Esophagus muscularis mucosa (tissue), 4 donors: ENCODE measurements at places on chromosomes 1 and 21. TPM values are rescaled to one million over a fixed set of nuclear protein-coding genes. Genes with fewer than 3 reads are reported as not detected.

GRCh38 chr1:112806090-112806642, 91.0 kb upstream of the PPM1J start:
- H3K27ac ChIP-seq: no peak overlapping the region
- H3K36me3 ChIP-seq: no peaks in the 10 kb centered on the region
- H3K4me3 ChIP-seq: no peak overlapping the region
- H3K4me1 ChIP-seq: no peaks in the 10 kb centered on the region
- no peak for DNase-seq
- no peaks in the 10 kb centered on the region for H3K27me3 ChIP-seq

Gene ATP1A1
- total RNA-seq: 196 TPM

- no peaks in the 10 kb centered on the region for H3K27me3 ChIP-seq
- DNase-seq: no peak
- H3K4me1 ChIP-seq: no peaks in the 10 kb centered on the region
- H3K4me3 ChIP-seq: peak within 1 kb of the TSS; percentile 78
Observed at GRCh38 chr21:36966066-36966820, at the start of gene HLCS. HLCS (minus strand) TSS chr21:36966669; CDS start chr21:36966638, 31 bp downstream.

Gene SLC25A34
- total RNA-seq: 0.66 TPM

Gene OR2AK2
- total RNA-seq: not detected

Gene CACNA1S
- not detected for total RNA-seq

DNA sequence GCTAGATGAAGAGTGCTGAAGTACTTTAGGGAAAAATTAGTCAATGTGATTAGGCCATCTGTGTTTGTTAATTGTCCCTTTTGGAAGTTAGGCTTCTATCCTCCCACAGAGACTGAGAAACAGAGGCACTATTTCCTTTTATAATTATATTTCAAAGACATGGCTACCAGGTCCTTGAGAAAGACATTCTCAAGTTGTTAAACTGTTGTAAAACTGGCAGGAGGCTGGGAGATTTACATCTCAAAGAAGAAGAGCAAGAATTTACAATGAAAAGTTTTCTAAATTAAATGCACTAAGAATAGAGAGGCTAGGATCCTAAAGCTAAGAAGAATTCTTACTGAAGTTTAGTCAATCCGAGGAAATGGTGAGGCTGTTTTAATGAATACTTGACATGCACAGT, 74.0 kb upstream of the BRINP3 start:
- no peak overlapping the region for H3K4me3 ChIP-seq
- no peaks in the 10 kb centered on the region for H3K27me3 ChIP-seq
- no peaks in the 10 kb centered on the region for H3K4me1 ChIP-seq
- DNase-seq: no peak

DNA sequence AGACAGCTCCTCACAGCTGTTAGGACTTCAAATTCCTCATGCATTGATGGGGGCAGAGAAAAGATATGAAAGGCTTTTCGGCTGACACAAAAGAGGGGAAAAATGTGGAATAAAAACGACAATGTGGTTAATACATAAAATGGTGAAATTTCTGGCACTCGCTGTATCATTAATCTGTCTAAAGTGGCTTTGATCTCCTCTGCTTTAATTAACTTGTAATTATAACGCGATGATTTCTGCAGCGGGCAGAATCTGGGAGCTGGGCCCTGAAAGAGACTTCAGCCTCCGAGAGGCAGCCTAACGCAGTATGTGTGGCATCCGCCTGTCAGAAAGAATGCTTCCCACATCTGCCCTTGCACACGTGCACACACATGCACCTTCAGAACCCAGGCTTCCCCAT, 144.1 kb upstream of the IGSF21 start:
- no peak overlapping the region for H3K27ac ChIP-seq
- H3K4me3 ChIP-seq: no peak overlapping the region
- no peaks in the 10 kb centered on the region for H3K36me3 ChIP-seq
- no peak for DNase-seq

Gene GJA5
- total RNA-seq: 9.8 TPM

DNA sequence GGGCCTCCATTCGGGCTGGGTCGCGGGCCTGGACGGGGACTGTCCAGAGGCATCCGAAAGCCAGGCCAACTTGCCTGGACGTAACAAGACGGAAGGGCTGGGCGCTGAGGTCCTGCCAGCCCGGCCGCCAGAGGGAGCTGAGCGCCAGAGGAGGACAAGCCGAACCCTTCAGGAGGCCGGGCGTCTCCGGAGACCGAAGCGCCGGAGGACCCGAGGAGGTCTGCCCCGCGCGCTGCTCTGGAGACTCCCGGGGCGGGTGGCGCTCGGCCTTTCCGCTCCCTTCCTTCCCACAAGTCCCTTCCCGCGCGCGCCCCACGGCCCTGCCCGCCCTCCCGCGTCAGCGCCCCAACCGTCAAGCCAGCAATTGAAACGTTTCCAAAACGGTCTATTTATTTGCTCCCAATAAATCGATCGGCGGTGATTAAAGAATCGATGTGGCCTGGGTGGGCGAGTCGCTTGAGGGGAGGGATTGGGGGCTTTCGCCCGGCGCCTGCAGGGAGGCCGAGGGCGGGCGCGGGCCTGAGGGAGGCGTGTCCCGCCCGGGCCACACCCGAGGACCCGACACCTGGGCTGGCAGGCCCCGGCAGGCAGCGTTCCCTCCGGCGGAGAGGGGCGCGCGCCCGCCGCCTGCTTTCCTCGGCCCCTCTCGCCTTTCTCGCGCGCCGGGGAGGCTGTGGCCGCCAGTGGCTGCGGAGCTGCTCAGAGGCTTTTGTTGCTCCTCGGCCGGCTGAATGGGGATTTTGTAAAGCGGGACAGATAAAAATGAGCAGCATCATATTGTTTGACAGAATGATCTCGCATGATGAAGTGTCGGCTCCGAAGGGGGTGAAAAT, 5.2 kb upstream of the FOXD3 start:
- no peak for DNase-seq
- H3K27ac ChIP-seq: peak overlapping the region; percentile 71

Gene TMEM52
- 4.2 TPM for total RNA-seq

DNA sequence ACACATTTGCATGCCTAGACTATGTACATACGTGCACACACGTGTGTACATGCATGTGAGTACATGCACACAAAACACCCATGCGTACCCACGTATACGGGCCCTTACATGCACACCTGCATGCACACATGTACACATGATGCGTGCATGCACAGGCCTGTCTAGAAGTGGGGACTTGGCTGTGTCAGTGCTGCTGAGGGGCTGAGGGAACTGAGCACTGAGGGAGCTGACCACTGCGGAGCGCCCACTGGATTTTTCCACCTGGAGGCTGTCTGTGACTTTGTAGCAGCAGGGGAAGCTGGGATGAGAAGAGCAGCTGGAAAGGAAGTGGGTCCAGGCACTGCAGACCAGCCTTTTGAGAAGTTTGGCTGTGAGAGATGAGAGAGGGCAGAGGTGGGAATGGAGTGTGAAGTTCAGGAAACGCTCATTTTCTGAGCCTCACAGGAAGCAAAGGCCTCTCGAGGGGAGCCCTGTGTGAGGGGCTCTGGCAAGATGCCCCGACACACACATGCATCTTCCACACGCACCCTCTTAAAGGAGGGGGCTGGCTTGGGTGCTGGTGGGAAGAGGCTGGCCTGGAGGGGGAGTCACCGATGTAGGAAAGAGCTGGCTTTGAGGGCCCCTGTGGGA, 20.9 kb downstream of the PODN start:
- no peak overlapping the region for H3K27ac ChIP-seq
- H3K4me3 ChIP-seq: no peak overlapping the region
- DNase-seq: no peak
- H3K36me3 ChIP-seq: no peaks in the 10 kb centered on the region
- no peaks in the 10 kb centered on the region for H3K27me3 ChIP-seq
